Stimulated activated CD4-positive, alpha-beta T cell treated with anti-CD3 and anti-CD28 coated beads, Interleukin-12 subunit alpha, Interleukin-12 subunit beta, amount 100 ng/mL, for 4 hours (primary cell): ENCODE measurements at places on chromosomes 11 and 22.

DNA sequence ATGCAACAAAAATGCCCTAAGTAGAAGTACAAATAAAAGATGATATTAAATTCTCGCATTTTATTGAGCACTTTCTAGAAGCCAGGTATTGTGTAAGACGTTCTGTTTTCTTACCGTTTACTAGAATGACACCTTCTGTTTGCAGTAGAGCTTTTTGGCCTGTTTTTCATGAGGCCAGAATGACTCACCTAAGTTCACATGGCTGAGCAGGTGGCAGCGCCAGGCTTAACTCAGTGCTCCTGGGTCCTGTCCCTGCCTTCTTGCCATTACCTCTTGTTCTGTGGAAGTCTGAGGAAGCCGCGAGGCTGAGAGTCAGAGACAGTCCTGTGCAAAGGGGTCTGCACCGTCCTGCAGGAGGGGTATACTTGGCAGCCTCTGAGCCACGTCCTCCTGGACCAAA is 113.8 kb downstream of the ATXN10 start:
- DNase-seq = no peak

- DNase-seq = no peak
These were observed 47.1 kb downstream of the ASCL2 start for GRCh38 chr11:2223153-2223794.

DNA sequence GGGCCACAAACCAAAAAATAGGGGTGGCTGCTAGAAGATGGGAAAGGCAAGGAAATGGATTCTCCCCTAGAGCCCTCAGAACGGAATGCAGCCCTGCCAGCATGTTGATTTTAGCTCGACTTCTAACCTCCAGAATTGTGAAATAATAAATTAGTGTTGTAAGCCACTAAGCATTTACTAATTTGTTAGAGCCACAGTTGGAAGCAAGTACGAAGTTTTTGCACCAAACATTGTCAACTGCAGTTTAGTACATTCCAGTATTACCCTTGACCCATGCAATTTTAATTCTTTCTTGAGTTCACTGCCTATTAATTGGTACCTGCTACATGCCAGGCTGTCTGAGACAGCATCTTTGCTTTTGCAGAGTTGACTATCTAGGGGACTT is 32.2 kb downstream of the PARVA start:
- no peak for DNase-seq

DNA sequence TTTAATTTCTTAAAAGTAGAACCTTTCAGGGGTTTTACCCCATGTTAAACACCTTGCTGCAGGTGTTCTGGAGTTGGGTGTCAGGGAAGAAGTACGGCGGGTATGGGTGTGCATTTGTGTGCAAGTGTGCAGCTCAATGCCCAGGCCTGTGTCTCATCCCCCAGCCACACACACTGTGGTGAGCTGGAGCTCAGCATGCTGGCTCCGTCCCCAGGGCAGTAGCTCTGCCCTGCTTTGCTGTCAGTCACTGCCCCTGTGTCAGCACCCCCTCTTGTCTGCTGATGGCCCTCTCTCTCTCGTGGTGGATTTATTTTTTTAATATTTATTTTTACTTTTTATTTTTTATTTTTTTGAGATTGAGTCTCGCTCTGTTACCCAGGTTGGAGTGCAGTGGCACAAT is 35.8 kb upstream of the MYO18B start:
- no peak for DNase-seq

- DNase-seq = no peak
These were observed 25.4 kb upstream of the MYH9 start for GRCh38 chr22:36413022-36413775.

GRCh38 chr11:76738618-76739240 is 44.4 kb upstream of the TSKU start:
- DNase-seq = no peak

DNA sequence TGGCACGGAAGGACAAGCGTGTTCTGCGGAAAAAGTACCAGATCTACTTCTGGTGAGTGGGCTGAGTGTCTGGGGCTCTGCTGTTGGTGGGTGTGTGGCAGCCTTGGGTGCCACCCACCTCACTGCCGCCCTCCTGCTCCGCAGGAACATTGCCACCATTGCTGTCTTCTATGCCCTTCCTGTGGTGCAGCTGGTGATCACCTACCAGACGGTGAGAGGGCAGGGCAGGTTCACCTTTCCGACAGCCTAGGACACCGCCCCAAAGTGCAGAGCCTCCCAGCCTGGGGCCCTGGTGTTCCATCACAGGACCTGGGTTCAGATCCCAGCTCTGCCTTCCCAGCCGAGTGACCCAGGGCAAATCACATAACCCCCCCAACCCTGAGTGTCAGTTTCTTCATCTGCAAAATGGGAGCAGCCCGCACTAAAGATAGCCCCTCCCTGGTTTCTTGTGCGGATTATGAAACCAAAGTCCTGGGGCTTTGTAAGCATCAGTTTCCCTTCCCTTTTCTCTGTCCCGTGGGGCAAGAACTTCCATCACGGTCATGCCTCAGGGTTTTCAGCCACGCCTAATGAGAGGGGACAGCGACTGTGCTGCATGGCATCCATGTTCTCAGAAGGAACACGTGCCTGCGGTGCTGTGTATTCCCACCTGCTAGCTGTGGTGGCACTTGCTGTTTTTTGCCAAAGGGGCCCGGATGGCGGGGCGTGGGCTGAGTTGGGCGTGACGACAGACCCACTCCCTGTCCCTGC is 9.8 kb upstream of the TAGLN start:
- DNase-seq = no peak

- DNase-seq = no peak
These were observed 156.8 kb downstream of the NAV2 start for GRCh38 chr11:19869466-19869865.

DNA sequence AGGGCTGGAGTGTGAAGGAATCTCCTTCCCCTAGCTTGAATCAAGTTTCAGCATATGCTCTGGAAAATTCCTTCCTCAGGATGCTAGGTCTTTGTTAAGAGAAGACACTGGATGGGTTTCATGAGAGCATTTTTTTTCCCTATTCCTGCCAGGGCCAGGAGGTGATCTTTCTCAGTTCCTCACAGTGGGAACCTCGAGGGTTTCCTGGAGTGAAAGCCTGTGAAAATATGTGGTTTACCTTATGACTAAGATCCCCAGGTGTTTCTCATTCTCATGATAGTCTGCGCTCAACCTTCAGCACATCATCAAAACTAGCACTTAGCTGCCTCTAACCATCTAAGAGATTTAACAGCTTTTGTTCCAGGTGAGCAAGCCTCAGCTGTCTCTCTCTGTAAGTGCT is 985.3 kb upstream of the FAT3 start:
- DNase-seq = no peak

DNA sequence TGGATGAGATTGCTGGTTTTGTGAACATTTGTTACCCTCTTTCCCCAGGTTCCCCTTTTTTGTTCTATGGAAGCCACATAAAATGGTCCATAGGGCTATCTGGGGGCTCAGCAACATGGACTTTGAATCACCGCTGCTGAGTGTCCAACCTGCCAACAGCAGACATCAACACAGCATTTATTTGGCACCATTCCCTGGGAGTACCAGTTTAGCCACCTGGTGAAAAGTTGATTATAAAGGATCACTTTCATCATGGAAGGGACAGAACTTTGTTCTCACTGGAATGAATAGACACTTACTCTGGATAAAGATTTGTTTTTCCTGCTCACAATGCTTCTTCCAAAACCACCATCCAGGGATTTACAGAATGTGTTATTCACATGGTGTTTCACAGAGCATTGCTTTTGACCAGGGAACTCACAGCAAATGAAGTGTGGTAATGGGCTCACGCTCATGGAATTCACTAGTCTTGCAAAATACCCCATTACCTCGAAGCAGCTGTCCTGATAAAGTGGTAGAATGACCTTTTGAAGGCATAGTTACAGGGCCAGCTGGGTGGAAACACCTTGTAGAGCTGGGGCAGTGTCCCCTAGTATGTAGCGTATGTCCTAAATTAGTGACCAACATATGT is 43.9 kb downstream of the ADM start:
- no peak for DNase-seq

- DNase-seq = no peak
These were observed 363.8 kb downstream of the FAT3 start for GRCh38 chr11:92588393-92588792.

- DNase-seq = no peak
These were observed 386.0 kb downstream of the GUCY1A2 start for GRCh38 chr11:106632283-106632682.

DNA sequence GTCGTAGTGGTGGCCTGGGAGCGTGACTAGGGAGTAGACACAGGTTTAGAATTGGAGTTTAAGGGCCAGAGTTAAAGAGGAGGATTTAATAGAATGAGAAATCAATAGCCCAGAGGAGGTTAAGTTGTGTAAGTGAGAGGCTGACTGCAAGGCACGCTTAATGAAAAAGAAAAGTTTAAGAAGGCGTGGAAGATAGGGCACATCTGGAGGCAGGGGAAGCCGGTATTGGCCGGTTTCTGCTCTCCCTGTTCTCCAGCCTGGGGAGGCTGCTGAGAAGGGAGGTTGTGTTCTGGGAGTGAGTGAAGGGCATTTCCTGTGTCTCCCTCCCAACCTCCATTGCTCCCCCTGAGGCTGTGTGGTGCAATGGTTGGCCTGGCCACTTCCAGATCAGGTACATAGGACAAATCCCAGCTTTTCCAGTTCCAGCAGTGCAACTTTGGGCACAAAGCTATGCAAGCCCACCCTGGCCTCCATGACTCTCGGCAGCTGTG is 6.3 kb downstream of the GRIK4 start:
- DNase-seq = no peak
